ENCODE measurements at places on chromosomes 7 and 10.

DNA sequence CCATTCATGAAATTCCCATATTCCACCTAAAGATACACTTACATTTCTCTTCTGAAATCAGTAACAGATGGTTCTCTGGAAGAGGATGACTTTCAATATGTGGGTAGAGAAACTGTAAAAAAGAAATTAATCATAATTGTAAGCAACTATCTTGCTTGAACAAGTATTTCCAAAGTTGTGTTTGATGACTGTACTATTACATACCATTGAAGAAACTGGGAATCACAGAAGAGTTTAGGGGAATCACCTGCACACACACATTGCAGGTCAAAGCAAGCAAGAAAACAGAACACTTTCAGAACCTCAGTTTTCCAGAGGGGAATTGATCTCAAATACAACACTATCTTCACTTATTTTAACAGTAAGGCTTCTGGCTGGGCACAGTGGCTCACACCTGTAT is 33.6 kb downstream of the GSAP start:
- H3K27ac ChIP-seq: no peak overlapping the region
- H3K4me1 ChIP-seq: no peaks in the 10 kb centered on the region
- no peak overlapping the region for H3K4me3 ChIP-seq
- no peaks in the 10 kb centered on the region for H3K27me3 ChIP-seq
- H3K36me3 ChIP-seq: peaks cover 11% of the 10 kb centered on the region

- H3K4me1 ChIP-seq: no peaks in the 10 kb centered on the region
- peak overlapping the region; percentile 90 for H3K4me3 ChIP-seq
- DNase-seq: peak; percentile 82
- H3K27ac ChIP-seq: peak overlapping the region; percentile 96
Observed at GRCh38 chr10:91163869-91164474, 56.5 kb upstream of the PCGF5 start.

GRCh38 chr10:94146313-94146712 is 152.6 kb downstream of the PLCE1 start:
- H3K27me3 ChIP-seq: no peaks in the 10 kb centered on the region
- no peak overlapping the region for H3K4me3 ChIP-seq
- no peak for DNase-seq
- no peaks in the 10 kb centered on the region for H3K36me3 ChIP-seq
- H3K4me1 ChIP-seq: no peaks in the 10 kb centered on the region

- no peak overlapping the region for H3K27ac ChIP-seq
- no peak for DNase-seq
- no peaks in the 10 kb centered on the region for H3K27me3 ChIP-seq
- no peaks in the 10 kb centered on the region for H3K36me3 ChIP-seq
- no peak overlapping the region for H3K4me3 ChIP-seq
- no peaks in the 10 kb centered on the region for H3K4me1 ChIP-seq
Observed at GRCh38 chr7:17069146-17069545, 187.4 kb upstream of the AGR3 start.

- peak; percentile 52 for DNase-seq
- H3K4me3 ChIP-seq: peak overlapping the region; percentile 47
- peaks cover 5% of the 10 kb centered on the region for H3K4me1 ChIP-seq
Observed at GRCh38 chr7:94908323-94909178, 1.2 kb downstream of the PPP1R9A start.

Data from pancreas (tissue), 10 donors.